MV-4-11 (cell line): ENCODE measurements at places on chromosomes 1 and 21.

DNA sequence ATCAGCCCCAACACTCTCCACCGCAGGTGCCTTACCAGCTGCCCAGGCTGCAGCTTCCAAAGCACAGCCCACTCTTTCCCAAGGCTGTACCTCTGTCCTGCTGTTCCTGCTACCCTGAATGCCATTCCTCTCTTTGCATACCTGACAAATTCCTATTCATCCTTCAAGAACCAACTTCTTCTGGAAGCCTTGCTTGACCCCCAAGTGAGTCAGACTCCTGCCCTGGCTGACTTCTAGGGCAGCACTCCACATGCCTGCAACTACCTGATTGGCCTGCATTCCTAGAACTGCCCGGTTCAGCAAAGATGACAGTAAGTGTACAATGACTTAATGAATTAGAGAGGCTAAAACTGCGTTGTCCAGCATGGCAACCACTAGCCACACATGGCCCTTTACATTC, 20.8 kb upstream of the PDZK1IP1 start:
- DNase-seq: no peak

- no peak for DNase-seq
Observed at GRCh38 chr1:17292299-17293160, 15.5 kb upstream of the PADI4 start.

DNA sequence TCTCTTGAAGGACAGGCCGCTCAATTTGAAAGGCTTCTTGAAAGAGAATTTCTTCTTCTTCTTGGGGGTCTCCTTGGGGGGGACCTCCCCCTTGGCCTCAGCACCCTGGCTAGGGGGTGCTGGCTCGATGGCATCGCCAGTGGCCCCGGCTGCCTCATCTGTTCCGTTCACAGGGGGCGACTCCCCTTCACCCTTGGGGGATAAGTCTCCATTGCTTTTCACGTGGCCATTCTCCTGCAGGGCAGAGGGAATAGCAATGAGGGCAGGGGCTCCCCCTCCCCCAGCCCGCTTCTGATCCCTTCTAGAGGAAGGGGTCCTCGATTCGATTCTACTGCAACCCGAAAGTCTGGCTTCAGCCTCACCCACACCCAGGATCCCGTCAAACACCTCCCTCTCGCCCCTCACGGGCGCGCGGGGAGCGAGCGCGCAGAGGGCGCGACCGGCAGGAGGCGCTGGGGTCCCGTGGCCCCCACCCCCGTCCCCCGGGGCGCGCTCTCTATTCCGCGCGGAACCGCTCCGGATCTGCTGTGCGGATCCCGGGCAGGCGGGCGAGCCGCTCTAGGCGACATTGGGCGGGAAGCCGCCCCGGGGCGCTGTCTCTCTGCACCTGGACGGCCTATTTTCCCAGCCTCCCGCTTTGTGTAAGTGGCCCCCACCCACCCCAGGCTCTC, 1.0 kb downstream of the MARCKSL1 start:
- DNase-seq: peak; percentile 17

DNA sequence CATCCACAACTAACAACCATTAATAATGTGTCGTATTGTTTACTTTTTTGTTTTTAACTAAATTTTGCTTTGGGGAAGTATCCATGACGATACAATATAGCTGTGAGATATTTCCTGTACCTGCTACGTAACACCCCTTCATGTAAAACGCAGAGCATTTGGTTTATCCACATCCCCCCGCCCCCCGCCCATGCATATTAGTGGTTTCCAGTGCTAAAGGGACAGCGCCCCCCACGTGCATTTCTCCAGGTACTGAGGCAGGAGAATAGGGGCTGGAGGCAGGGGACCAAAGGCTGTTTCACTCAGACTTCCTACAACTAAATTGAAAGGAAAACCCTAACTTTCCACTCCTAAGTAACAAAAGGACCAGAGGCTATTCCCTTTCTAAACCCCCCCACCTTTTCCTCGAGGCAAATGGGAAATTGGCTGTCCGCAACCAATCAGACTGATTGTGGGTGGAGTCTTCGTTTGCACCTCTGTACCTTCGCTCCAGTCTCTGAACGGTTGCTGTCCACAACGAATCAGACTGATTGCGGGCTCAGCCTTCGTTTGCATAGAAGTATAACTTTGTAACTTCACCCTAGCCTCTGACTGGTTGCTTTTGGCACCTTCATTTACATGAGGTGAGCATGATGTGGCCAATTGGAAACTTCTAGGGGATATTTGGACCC, 12.2 kb upstream of the RIPK4 start:
- no peak for DNase-seq

- peak; percentile 95 for DNase-seq
Observed at GRCh38 chr1:81121306-81121705, 679.4 kb upstream of the ADGRL2 start.

DNA sequence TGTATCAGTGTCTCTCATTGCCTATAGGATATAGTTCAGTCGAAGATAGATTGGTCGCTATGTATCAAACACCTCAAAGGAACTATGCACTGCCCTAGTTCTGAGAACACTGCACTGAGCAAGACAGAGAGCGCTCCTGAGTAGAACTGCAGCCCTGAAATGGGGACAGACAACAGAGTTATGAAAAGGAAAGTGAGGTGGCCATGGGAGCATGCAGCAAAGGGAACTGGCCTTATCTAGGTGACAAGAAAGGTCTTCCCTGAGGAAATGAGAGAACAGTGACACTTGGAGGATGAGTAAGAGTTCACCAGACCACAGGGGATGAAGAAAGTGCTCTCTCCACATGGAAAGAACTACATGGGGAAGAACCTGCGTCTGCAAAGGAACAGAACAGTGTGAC, 7.5 kb upstream of the G0S2 start:
- DNase-seq: peak; percentile 51

- peak; percentile 49 for DNase-seq
Observed at GRCh38 chr1:112998592-112999235, 42.7 kb upstream of the SLC16A1 start.

GRCh38 chr1:225699336-225699735, 46.4 kb upstream of the ENAH start:
- no peak for DNase-seq

DNA sequence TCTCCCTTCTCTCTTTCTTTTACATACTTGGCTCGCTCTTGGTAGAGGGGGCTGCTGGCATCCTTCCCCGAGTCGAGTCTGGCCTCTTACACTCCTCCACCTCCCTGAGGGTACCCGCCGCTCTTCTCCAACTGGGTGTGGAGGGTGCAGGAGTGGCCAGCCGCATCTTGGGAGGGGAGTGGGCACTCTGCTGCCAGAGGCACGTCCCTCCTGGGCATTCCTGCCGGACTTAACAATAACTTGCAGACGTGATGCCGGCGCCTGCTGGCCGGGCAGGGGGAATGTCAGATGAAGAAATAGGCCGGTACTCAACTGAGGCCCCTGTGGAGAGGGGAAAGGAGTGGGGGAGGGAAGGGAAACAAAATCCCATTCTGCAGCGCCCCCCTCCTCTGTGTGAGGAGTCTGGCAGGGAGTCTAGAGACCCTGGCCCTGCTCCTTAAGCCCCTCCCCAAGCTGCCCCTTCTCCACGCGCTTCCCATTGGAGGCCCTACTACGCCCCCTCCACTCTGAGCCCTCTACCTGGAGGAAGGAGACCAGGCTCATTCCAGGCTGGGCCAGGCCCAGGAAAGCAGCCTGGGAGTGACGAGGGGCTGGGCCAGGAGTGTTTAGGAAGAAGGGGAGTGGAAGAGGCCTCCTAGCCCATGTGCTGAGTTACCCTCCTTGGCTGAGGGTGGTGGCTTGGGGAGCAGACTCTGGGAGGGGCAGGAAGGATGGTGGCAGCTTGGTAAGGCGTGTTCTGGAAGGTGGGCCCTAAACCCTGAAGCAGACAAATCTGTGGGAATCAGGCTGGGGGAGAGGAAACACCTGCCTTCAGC, 1.8 kb downstream of the ATP2B4 start:
- no peak for DNase-seq

GRCh38 chr1:59096501-59096900, 200.4 kb upstream of the FGGY start:
- peak; percentile 70 for DNase-seq

- DNase-seq: peak; percentile 24
Observed at GRCh38 chr1:213973129-213973528, 14.6 kb upstream of the PROX1 start.

DNA sequence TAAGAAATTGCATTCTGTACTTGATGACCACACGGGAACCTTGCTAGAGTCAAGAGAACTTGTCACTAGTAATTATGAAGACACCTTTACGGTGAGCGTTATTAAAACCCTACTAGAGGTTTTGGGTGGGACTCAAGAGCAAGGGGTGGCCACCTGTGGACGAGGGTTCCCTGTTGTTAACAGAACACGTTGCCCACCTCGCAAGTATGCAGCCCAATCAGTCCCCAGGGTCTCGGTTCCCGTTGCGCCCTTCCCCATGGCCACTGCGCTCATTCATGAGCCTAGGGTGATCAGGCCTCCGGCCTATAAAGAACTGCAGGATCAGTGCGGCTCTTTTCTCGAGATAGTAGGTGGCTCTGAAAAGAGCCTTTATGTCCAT, 30.2 kb upstream of the RNF187 start:
- DNase-seq: no peak

GRCh38 chr1:8429549-8430110, 111.7 kb downstream of the SLC45A1 start:
- DNase-seq: peak; percentile 34

GRCh38 chr1:92503926-92504285, 17.2 kb upstream of the GFI1 start:
- no peak for DNase-seq

- no peak for DNase-seq
Observed at GRCh38 chr1:114318961-114319360, 165.3 kb upstream of the SYT6 start.

- no peak for DNase-seq
Observed at GRCh38 chr1:117820694-117821381, 108.6 kb downstream of the GDAP2 start.

DNA sequence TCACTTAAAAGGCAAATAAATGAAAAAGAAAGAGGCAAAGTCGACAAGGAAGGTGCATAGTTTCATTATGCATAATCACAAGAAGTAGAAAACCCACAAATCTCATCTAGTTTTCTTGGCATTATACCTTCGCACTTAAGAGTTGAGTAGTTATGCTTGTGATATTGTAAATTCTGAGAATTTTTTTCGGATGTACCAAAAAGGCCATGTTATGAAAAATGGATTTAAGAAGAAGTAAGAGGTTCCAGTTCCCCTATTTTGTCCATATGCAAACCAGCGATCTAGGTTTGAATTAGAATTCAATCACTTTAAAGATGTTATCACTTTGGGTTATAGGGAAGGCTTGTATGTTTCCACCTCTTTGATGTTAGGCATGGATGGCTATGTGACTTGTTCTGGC, 7.9 kb upstream of the ERICH3 start:
- peak; percentile 29 for DNase-seq

GRCh38 chr1:27876341-27877114, 4.2 kb downstream of the THEMIS2 start:
- DNase-seq: no peak

DNA sequence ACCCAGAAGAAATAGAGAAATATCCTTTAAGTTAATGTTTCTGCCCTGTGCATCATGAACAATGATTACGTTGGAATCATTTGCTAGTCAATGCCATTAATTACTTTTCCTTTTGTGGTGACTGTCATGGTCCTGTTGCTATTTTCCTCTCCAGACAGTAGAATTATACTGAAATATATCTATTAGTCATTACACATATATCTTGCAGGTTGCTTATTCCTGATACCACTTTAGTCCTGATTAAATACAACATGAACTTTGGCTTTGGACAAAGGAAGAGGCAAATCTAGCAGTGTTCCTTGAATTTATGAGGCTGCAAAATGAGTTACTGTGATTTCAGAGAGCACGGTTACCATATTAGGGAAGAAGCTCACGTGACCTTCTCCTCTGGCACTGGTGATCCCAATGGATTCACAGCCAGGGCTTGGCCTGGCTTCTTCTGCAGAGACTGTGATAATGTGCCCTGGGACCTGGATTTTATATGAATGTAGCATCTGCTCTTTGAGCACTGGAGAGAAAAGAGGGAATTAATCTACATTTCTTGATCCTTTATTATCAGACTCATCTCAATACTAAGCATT, 12.4 kb upstream of the KRTAP19-8 start:
- no peak for DNase-seq

GRCh38 chr1:104064399-104064798, 314.7 kb downstream of the AMY1C start:
- DNase-seq: no peak

- no peak for DNase-seq
Observed at GRCh38 chr1:200198236-200198635, 170.7 kb downstream of the NR5A2 start.

DNA sequence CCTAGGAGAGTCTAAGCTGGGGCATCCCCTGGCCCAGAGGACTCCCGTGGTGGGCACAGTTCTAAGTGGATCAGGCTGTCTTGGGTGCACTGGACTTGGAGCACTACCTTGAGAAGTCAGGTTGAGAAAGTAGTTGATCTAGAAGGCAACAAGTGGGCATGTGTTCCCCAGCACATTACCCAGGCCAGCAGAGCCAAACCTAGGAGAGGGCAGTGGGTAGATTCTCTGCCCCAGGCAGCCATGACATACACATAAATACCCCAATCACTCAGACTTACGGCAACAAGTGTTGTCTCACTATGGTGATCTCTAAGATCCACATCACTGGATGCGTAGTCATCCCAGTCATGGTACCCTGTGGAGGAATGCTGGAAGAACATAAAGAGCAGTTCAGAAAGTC, 1.6 kb upstream of the PMF1 start:
- no peak for DNase-seq

- DNase-seq: no peak
Observed at GRCh38 chr1:81029266-81029665, 771.5 kb upstream of the ADGRL2 start.

- DNase-seq: no peak
Observed at GRCh38 chr1:4122513-4123160, 222.6 kb upstream of the C1orf174 start.

DNA sequence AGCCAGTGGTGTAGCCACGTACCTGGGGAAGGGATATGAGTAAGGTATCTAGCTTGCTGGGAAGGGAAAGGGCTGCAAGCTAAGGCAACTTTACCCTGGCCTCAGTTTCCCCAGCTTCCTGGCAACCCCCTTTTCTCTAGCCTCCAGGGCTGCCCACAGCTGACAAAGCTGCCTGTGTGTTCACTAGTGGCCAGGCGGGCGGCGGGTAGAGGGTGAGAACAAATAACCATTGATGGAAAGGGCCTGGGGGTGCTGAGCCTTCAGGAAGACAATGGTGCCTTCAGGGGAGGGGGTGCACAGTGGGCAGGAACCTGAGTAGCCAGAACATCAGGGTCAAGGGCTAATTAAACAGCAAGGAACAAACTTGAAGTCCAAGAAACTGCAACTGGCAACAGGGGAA, 6.1 kb downstream of the CERS2 start:
- no peak for DNase-seq

GRCh38 chr1:56297904-56298303, 281.5 kb downstream of the PLPP3 start:
- no peak for DNase-seq

GRCh38 chr1:12138196-12139168, 28.3 kb upstream of the TNFRSF1B start:
- no peak for DNase-seq

DNA sequence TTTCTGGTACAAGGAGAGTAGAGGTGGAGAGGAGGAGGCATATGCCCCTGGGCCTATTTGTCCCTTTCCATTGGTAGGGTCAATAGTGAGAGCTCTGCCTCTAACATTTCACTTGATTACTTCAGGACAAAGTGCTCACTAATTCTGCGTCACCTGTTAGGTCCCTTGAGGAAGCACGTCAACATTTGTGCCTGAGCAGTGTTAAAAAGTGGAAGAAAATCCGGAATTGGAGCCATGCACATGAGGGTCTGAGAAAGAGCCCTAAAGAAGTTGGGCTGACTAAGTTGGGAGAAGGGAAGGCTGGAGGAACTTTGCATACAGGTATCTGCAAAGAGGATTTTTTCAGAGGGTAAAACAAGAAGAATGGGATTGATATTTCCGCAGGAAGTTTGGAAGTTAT, 1.9 kb downstream of the SLC25A44 start:
- DNase-seq: no peak
